ENCODE measurements at places on chromosomes 7 and 10. TPM values are rescaled to one million over a fixed set of nuclear protein-coding genes. Genes with fewer than 3 reads are reported as not detected.

The CTAGE6 gene
- 1.9 TPM for total RNA-seq

- no peaks in the 10 kb centered on the region for H3K36me3 ChIP-seq
- no peak overlapping the region for H3K27ac ChIP-seq
- no peak for DNase-seq
- H3K4me3 ChIP-seq = no peak overlapping the region
These were observed 72.5 kb downstream of the DNAJB9 start for GRCh38 chr7:108642126-108642525.

DNA sequence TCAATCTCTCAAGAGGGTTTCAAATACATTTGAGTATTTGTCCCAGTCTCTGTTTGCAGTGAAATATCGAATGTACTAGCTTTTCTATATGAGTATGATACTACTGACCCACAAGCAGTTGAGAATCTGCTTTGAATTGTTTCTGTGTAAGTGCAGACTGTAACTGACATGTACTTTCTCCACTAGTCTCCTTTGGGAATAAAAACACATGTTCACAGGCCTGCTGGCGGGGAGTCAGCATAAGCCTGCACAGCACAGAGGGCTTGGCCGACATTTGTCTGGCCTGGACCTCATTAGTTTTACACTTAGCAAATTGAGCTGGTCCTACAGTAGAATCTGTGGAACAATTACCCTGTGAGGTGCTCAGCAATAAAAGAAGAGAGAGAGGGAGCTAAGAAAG is 72.6 kb downstream of the ITGB8 start:
- H3K27ac ChIP-seq = no peak overlapping the region
- H3K36me3 ChIP-seq = no peaks in the 10 kb centered on the region
- DNase-seq = no peak
- no peaks in the 10 kb centered on the region for H3K27me3 ChIP-seq
- H3K4me1 ChIP-seq = no peaks in the 10 kb centered on the region
- H3K4me3 ChIP-seq = no peak overlapping the region

DNA sequence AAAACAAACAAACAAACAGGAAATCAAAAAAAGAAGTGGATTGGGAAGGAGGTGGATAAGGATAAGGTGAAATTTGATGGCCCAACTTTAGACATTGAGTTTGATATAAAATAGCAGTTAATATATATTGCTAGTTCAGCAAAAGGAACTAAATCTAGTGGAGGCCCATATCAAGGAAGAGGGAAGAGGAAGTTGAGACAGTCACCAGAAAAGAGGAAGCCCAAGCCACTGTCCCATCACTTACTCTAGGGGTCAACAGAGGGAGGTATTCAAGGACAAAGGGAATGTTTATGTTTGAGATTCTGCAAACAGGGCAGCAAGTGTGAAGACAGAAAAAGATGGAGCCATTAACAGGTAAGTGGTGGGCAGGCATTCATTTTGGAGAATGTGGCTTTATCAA is 3.7 kb downstream of the LAMTOR4 start:
- no peak for DNase-seq
- no peak overlapping the region for H3K4me3 ChIP-seq
- no peaks in the 10 kb centered on the region for H3K27me3 ChIP-seq
- peaks cover 34% of the 10 kb centered on the region for H3K36me3 ChIP-seq

The ZNF487 gene
- 2.2 TPM for total RNA-seq

DNA sequence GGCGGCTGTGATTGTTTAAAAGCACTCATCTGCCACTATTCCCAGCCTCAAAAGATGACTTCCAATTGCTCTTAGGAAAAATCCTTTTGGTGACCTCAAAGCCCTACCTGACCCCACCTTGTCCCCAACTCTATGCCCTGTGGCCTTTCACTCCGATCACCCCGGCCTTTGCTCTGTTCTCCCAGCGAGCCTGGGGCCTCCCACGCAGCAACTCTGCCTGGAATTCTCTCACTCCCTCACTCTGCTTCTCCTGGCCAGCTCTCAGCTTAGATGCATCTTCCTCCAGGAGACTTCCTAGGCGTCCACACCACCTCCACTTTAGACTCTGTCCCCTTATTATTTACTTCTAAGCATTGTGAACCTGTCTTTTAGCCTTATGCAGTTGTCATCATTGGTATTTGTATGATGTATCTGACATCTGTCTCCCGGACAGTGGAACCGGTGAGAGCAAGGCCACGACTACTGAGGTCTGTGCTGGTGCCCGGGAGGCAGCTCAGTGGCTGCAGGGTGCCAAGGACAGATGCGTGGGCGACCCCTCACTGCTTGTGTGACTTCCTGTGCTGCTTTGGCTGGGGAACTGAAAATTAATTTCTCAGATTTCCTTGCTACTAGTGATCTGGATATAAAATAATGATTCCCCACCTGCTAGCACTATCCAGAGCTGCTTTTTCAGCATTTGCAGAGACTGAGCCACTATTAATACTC is 63.0 kb downstream of the PIP4K2A start:
- H3K27ac ChIP-seq = peak overlapping the region; percentile 95
- H3K27me3 ChIP-seq = no peaks in the 10 kb centered on the region
- H3K4me3 ChIP-seq = peak overlapping the region; percentile 46

GRCh38 chr10:110174201-110174600 is 33.2 kb upstream of the MXI1 start:
- no peaks in the 10 kb centered on the region for H3K36me3 ChIP-seq
- no peak for DNase-seq
- no peak overlapping the region for H3K4me3 ChIP-seq

The CHAT gene
- total RNA-seq = not detected

DNA sequence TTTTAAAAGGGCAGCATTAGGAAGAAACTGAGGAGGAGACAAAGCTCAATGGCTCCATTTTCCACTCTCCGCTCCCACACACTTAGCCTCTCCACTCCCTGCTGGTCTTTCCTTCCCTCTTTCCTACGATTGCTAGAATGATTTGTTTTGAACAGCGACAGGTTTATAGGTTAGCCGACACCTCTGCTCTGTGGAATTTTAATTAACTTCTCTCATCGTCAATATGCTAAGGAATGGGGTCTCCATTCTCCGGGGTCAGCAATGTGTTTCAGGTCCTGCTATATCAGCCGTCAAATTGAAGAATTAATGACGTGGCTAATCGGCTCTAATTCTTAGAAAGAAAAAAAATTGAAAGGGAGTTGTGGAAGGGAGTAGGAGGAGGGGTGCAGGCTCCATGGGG is 28.9 kb downstream of the FBXW4 start:
- H3K4me1 ChIP-seq = no peaks in the 10 kb centered on the region
- no peak for DNase-seq
- no peak overlapping the region for H3K27ac ChIP-seq
- no peaks in the 10 kb centered on the region for H3K27me3 ChIP-seq

The CHRM2 gene
- not detected for total RNA-seq

- no peaks in the 10 kb centered on the region for H3K36me3 ChIP-seq
- DNase-seq = no peak
- H3K27me3 ChIP-seq = peaks cover 40% of the 10 kb centered on the region
- no peak overlapping the region for H3K27ac ChIP-seq
- H3K4me1 ChIP-seq = peaks cover 22% of the 10 kb centered on the region
- H3K4me3 ChIP-seq = no peak overlapping the region
These were observed 2.5 kb downstream of the IGFBP3 start for GRCh38 chr7:45918556-45918955.

The NEUROG3 gene
- total RNA-seq = not detected

The FAM237B gene
- not detected for total RNA-seq

All from activated CD4-positive, alpha-beta memory T cell treated with anti-CD3 and anti-CD28 coated beads for 36 hours (primary cell).